WTC11 (cell line): ENCODE measurements at places on chromosomes 7 and 10.
A peak's percentile ranks its signal among the peaks of the same experiment; 100 is the strongest.

GRCh38 chr7:132592936-132593335 is 16.7 kb upstream of the PLXNA4 start:
- no peak for DNase-seq

- DNase-seq: no peak
These were observed 199.9 kb downstream of the TCERG1L start for GRCh38 chr10:131111471-131112080.

DNA sequence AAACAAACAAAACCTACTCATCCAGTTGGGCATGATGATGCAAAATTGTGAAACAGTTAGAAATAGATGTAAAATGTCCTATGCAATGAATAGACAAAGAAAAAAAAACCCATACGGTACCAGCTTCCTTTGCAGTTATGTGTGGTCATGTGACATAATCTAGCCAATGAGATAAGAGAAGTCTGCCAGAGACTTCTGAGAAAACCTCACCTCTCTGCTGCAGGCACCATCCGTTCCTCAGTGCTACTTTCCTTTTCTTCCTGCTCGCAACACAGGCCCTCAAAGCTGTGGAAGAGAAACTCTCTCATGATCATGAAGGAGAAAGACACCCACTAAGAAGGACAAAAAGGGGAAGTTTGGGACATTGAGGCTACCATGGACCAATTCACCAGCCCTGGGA is 76.8 kb upstream of the CARD11 start:
- DNase-seq: no peak

DNA sequence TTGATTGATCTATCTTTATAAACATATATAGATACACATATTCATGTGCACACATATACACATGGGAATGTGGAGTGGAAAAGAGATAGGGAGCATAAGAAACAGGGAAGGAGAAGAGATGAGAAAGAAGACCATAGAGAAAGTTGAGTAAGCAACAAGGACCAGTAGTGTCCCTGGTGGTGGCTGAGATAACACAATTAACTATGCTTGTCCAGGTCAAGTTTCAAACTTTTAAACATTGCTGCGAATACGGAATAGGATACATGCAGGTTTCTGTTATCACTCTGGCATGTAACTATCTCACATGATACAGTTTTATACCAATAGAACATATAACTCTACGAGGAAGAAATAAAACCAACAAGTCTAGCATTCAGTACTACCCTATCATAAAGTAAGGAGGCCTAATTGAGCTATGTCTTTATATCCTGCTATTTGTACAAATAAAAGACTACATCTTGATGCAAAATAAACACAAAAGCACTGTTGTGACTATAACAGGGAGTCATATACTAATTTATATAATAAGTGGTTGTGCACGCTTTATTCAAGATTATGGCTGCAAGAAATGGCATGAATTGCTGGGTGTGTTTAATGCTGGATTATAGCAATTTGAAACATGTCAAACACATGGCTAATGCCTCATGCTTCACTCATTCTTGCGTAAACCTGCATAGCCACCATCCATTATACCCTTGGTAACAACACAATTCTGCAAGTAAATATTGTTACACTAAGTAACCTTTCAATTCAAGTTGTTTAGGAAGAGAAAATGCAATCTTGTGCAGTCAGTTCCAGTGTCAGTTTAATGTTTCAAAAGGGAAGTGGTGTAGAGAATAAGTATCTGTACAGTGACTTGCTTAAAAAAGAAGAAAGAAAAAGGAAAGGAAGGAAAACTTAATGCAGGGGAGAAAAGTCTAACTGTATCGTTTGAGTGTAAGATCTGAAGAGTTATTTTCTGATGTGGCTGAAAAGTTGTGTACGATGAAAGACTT is 8.2 kb downstream of the FOXP2 start:
- DNase-seq: no peak

DNA sequence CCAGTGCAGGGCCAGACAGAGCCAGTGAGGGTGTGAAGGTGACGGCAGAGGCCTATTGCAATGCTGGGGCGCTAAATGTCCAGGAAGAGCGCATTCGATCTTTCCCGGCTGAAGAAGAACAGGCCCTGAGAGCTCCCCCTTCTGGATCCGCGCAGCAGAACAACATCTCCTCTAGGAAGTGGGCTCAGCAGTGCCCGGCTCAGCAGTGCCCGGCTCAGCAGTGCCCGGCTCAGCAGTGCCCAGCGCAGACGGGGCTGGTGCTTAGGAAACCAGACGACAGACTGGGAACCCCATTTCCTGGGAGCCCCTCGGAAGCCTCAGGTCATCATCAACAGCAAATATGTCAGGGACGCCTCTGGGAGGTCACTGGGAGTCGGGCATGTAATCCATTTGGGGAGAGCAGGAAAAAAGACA is 4.7 kb upstream of the NOS3 start:
- DNase-seq: peak; percentile 83

- DNase-seq: no peak
These were observed at the start of gene KEL for GRCh38 chr7:142961973-142962926. Gene KEL, minus strand, starts transcription at chr7:142962363. Its CDS starts 157 bp downstream, at chr7:142962206.

DNA sequence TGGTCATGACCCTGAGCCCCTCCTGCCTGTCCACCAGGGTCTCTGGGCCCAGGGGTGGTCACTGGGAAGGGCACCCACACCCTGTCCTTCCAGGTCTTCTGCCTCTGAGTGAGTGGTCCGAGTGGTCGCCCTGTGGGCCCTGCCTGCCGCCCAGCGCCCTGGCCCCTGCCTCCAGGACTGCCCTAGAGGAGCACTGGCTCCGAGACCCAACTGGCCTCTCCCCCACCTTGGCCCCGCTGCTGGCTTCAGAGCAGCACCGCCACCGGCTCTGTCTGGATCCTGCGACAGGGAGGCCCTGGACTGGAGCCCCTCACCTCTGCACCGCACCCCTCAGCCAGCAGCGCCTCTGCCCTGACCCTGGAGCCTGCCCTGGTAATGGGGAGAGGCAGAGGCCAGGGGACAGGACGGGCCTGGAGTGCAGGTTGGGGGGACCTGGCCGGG is 13.9 kb upstream of the ZNF862 start:
- no peak for DNase-seq

- DNase-seq: no peak
These were observed 395.7 kb downstream of the THSD7A start for GRCh38 chr7:11436316-11436715.

DNA sequence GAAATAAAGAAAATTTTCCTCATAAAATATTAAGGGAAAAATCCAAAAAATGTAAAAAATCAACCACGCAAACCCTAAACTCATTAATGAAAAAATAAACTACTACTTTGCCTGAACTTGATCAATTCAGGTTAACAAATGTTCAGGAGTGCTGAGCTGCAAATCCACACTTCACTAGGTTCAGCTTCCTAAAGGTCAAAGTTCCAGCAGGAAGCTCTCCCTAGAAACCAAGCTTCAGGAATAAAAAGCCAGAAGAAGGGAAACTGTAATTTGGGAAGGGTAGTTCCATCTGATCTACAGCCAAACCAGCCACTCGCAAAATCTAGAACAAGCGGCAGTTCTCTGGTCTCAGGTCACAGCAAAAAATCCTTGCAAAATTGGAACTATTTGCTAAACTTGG is 7.8 kb upstream of the NMT2 start:
- no peak for DNase-seq

GRCh38 chr7:27146491-27147198 is 929 bp downstream of the HOXA6 start:
- no peak for DNase-seq

GRCh38 chr10:132876131-132876860 is 66.1 kb downstream of the CFAP46 start:
- DNase-seq: peak; percentile 6

DNA sequence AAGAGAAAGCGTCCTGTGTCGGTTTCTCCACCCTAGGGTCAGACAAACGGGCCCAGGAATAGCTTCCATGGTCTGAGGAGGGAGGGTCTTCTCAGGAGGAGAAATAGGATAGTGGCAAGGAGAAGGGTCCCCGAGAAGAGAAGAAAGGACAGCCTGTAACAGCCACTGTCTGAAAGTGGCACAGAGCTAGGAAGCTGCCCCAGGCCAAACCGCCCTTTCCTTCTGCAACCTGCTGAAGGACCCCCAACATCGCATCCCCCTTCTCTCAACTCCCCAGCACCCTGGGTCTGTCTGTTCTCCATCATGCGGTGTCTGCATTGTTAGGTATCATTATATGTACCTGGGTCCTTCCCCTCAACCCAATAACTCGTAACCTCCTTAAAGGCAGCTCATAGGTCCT is 47.1 kb downstream of the COL17A1 start:
- DNase-seq: no peak

- peak; percentile 30 for DNase-seq
These were observed 98.4 kb downstream of the OSBPL3 start for GRCh38 chr7:24881623-24882022.

GRCh38 chr7:129469930-129470329 is 32.4 kb upstream of the SMKR1 start:
- no peak for DNase-seq

DNA sequence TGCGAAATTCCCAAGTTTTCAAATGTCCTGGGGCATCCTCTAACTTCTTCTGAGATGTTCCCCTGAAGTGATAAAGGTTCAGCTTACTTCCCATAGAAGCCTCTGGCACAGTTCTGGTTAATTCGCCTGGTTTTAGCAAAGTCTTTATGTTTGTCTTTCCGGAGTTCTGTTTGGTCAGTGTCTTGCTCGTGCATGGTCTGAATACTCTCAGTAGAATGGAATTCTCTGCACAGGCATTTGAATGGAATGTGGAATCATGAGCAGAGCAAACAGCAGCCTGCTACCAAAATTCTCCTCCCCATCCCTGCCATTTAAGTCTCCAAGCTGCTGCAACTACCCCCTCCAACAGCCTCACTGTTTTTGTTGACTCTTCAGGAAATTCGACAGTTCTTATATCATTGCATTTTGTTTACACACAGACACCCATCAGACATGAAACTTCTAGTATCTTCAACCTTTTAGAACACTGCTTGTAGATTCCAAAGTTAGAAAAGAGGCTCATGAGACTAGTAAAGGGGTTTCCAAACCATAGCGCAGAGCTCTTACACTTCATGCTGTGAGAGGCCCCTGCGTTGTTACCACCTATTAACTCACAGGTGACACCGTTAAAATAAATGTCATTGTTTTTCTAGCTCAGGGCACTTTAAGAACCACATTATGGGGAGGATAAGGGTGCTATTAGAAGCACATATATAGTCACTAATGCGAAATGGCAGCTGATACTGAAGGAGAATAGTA is 129.7 kb downstream of the PLCE1 start:
- DNase-seq: no peak

DNA sequence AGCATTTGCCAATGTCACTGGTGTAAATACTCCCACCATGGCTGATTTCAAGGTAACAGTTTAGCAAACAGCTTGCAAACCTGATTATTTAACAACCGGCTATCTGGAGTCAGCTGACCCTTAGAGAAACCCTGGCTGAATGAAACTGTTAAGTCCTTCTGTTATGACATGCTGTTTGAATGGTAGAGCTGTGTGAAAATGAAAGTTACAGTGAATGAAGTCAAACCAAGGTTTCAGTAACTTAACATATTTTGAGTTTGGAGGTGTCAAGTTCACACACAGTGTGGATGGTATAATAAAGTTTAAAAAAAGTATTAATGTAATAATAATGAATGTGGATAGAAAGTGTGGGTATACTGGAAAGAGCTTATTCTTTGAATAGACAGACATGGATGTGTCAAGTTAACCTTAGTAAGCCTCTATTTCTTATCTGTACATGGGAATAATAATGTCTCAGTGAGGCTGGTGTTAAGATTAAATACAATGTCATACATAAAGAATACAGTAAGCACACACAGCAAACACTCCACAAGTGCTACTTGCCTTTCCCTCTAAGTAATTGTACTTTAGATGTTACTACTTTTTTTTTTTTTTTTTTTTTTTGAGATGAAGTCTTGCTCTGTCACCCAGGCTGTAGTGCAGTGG is 150.4 kb downstream of the TAX1BP1 start:
- no peak for DNase-seq

DNA sequence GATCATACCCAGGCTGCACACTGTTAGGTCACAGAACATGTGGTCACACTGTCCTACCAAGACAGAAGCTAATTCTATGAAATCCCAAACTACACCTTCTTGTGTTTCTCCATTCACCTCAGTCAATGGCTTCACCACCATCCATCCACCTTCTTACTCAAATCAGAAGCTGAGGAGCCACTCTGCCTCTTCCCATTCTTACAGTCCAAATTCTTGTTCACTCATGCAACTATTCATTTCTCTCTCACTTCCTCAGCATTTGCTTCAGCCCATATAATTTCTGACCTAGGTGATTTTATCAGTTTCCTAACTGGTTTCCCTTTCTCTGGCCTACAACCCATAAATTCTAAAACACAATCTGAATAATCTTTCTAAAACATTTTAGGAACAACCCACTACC is 229.2 kb downstream of the LRRN3 start:
- DNase-seq: no peak

DNA sequence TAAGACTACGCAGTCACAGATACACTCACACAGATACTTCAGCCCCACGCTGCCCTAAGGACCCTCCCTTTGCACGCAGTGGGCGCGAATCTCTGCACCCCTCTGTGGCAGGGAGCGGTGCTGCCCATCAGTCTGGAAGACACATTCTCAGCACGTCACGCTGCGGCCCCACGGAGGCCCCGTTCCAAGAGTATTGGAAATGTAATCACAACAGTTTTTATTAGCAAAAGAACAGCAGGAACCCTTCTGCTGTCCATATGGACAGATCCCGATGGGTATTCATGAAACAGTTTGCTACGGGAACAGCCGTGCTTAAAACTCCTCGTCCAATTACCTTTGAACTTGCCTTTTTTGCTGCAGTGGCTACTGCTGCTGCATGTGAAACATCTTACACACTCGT is 131.0 kb downstream of the RPS24 start:
- DNase-seq: no peak

- no peak for DNase-seq
These were observed 163.5 kb upstream of the ZMIZ1 start for GRCh38 chr10:78905015-78905956.

DNA sequence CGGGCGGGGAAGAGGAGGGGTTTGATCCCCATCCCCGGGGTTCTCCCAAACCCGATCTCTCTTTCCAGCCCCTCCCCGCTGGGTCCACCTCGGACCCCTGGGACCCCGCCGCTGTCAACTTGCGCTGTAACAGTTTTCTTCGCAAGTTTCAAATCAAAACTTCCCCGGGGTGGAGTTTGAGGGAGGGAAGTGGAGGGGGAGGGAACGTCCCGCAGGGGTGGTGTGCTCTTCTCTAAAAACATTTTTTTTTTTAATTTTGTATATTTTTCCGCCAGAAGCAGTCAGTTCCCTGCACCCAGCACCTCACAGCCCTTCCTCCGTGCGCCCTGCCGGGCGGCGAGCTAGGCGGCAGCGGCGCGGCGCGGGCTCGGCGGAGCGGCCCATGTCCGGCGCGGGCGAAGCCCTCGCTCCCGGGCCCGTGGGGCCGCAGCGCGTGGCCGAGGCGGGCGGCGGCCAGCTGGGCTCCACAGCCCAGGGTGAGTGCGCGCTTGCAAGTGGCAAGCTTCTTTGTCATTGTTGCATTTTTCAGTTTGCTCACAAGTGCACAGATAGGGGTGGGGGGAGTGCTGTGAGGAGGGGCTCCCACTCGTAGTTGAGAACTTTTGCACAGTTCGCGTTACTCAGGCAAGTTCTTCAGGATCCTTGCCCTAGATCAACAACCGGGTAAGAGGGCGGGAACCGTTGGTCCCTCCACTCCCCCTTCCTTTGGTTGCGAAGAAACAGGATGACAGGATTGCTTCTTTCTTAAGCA is 933 bp downstream of the MDFIC start:
- DNase-seq: peak; percentile 23
